Lung microvascular endothelial cell (primary cell): ENCODE measurements at places on chromosomes 4 and X.
A peak's percentile ranks its signal among the peaks of the same experiment; 100 is the strongest.

GRCh38 chr4:86536151-86536550, 58.0 kb upstream of the PTPN13 start:
- no peak for DNase-seq

- DNase-seq = no peak
Observed at GRCh38 chrX:133090236-133090809, 6.6 kb downstream of the USP26 start.

DNA sequence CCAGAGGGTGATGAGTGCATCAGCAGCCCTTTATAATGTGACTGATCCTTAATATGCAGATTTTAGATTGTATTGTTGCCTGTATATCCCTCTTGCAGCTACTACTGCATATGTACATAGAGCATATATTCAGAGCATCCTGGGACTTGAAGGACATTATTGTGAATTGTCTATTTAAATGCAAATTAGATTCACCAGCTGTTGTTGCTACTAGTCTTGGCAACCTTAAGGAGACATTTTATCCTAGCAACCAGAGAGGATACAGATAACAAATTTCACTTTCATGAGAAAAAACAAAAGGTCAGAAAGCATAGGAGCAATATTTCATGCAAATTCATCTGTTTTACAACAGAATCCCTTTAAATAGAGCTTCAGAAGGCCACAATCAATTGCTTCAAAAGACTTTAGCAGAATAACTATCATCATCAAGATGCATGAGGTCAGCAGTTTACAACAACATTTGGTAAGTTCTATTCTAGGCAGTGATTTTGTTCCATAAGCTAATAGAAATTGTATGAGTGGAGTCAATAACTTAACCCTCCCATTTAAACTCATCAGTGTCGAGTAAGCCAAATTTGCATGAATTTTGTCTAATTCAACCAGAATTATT, 148.6 kb downstream of the GC start:
- no peak for DNase-seq

DNA sequence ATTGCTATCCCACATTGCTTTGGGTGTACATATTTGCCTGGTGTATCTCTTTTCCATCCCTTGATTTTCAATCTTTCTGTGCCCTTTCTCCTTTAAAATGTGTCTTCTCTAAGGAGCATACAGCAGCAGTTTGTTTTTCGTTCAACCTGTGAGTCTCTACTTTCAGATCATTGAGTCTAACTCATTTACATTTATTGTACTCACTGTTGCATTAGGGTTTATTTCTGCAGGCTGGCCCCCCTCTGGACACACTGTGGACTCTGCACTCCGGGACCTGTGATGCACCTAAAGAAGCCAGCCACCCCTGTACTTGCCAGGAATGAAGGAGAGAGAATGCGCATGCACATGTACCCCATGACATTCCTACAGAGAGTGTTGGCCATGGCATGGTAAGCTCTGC, 93.0 kb downstream of the FAM53A start:
- no peak for DNase-seq

GRCh38 chr4:55078987-55079386, 46.4 kb downstream of the KDR start:
- no peak for DNase-seq

DNA sequence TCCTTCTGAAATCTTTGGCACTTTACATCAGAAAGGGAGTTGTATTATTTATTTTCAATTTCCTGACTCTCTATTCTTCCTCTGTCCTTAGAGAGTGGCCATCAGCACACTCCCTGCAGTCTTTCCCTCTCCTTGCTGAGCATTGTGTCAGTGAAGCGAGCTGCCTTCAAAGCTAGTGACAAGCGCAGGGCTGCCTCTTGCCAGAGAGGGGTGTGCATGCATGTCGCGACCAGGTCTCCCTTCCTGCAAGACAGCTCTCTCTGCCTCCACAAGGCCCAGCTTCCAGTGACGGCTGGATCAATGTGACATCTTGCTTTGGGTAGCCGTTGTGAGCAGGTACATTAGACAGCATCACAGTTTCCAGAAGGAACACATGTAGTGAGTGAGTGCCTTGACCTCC, 810.9 kb upstream of the TENM3 start:
- no peak for DNase-seq

GRCh38 chrX:44264936-44265335, 78.5 kb downstream of the EFHC2 start:
- DNase-seq = no peak

GRCh38 chr4:150828159-150828558, 186.9 kb downstream of the LRBA start:
- DNase-seq = no peak

GRCh38 chr4:142413485-142413884, 432.6 kb downstream of the INPP4B start:
- DNase-seq = no peak

DNA sequence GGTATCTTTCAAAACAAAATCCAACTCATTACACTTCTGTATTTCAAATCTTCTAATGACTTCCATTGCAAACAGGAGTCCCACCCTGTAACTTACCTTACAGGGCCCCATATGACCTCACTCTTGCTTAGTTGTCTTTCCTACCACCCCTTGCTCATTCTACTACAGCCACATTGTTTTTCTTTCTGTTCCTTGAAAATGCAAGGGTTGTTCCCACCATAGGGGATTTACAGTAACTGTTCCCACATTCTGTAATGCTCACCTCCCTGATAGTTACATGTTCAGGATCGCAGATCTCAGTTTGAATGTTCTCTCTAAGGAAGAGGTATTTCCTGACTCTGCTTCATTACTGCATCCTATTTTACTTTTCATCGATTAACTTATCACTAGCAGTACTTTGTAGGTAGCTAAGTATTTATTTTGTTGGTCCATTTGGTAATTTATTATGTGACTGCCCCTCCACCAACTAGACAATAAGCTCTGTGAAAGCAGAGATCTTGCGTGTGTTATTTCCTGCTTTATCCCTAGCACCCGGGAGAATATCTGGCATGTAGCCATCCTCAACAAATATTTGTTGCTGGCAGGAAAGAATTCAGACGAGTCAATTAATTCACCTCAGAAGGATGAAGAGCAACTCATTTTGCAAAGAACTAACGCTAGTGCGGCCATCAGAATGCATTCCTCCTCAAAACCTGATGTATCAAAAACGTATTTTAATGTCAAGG, 21.4 kb downstream of the MAOB start:
- peak; percentile 92 for DNase-seq

- no peak for DNase-seq
Observed at GRCh38 chr4:91935217-91935616, 368.5 kb upstream of the GRID2 start.

- DNase-seq = no peak
Observed at GRCh38 chrX:136061286-136061685, 76.1 kb downstream of the SLC9A6 start.

DNA sequence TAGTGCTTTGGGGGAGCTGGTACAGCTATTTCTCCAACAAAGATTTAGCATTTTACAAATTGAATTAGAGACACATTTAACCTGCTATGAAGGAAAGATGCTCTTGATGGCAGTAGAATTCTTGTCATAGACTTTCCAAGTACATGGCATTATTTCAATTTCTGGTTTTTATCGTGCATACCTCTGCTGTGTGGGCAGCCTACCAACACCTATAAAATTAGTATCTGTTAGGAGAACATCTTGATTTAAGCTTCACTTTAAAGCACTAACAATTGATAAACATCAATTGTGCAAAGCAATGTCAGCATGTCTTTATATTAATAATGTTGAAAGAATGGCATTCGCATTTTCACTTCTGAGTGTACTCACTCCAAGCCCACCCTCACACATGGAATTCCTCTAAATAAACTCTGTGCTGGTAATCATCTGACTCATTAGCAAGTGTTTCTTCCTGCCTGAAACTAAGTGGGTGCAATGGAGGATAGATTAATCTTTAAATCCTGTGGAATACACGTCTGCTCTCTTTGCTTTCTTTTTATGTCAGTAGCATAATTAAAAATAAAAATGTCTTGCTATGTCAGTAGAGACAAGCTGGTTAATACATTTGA, 279.8 kb upstream of the MAGEB18 start:
- DNase-seq = peak; percentile 41

DNA sequence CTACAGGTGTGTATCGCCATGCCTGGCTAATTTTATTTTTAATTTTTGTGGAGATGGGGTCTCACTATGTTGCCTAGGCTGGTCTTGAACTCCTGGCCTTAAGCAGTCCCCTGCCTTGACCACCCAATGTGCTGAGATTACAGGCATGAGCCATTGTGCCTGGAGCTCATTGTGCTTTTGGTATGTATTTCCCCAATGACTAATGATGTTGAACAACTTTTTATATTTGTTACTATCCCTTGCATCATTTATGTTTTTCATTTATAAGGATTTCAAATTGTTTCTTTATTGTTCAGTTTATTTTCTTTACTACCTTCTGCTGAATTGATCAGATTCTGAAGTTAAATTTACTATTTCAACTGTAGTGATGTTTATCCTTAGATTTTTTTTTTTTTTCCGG, 199.7 kb downstream of the CEP135 start:
- no peak for DNase-seq

GRCh38 chr4:41399231-41399630, 138.7 kb upstream of the LIMCH1 start:
- DNase-seq = no peak

- no peak for DNase-seq
Observed at GRCh38 chr4:107856901-107857300, 32.2 kb downstream of the SGMS2 start.

GRCh38 chrX:123851079-123851478, 8.8 kb upstream of the XIAP start:
- no peak for DNase-seq

- DNase-seq = no peak
Observed at GRCh38 chrX:44899946-44900345, 27.0 kb downstream of the KDM6A start.

- DNase-seq = no peak
Observed at GRCh38 chr4:158003212-158003611, 169.6 kb downstream of the GASK1B start.

DNA sequence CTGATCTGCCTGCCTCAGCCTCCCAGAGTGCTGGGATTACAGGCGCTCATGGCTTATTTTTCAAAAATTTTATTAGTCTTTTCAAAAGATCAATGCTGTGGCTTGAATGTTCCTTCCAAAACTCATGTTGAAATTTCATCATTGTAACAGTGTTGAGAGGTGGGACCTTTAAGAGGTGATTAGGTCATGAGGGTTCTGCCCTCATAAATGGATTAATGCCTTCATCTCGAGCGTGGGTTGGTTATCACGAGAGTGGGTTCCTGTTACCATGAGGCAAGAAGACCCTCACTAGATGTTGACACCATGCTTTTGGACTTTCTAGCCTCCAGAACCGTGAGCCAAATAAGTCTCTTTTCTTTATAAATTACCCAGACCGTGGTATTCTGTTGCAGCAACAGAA, 30.3 kb downstream of the EIF2S3 start:
- no peak for DNase-seq

DNA sequence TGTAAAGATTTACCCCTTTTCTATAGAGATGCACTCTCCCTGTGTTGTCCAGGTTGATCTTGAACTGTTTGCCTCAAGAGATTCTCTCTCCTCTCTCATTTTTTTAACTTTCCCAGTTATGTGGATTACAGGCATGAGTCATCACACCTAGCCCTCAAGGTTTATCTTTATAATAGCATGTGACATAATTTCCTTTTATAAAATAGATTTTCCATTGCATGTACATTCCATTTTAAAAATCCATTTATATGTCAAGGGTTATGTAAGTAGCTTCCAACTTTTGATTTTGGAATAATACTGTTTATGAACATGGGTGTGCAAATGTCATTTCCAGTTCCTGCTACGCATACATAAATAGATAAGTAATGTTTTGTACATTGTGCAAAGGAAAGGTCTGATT, 20.6 kb downstream of the ZNF721 start:
- peak; percentile 89 for DNase-seq

GRCh38 chr4:82623121-82623683, 61.4 kb upstream of the TMEM150C start:
- no peak for DNase-seq

- DNase-seq = no peak
Observed at GRCh38 chrX:46876901-46877300, 35.3 kb upstream of the JADE3 start.

DNA sequence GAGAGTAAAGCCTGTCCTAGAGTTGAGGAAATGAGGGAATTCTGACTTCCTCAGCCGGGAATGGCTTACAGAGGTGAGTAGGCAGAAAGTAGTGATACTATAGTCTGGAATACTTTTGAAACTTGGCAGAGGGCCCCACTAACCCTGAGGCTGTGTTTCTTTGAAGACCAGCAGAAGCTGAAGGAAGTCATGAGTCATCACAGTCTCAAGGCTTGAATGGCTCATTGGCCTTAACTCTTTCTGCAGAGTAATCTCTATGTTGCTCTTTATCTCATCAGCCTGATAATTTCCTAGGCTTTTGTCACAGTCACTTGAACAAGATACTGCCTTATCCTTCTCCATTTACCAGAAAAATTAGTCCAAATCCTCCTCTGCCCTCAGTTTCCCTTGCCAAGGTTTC, 80.8 kb downstream of the ANKRD50 start:
- peak; percentile 99 for DNase-seq

DNA sequence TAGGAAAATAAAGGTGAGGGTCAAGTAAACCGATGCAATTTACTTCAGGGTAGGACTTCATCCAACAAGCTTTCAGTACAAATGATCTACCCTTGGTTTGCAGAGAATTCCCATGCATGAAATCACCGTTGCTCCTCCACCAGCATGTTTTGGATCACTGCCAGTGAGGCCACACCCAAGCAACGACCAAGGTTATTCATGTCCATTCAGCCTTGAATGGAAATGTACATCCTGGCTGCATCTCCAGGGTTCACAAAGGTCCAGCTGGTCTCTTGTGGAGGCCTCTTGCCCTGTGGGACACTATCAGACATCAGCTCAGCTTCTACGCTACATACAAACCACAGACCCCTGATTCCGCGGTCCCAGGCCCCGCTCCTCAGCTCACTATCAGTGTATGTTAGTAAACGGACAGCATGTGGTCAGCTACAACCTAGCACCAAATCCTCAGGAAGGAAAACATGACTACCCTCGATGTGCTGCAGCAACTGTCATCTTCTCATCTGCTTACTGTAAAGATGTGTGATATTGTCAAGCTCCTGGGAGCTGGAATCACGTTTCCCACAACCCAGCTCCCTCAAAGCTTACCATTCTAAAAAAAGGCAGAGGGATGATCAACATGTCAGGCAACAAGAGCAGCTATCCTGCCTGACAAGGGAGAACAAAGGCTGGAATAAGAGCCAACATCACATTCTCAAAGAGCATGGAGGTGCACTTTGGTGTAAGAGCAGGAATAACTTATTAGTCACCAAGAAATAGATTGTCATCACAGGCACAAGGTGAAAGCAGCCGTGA, 4.9 kb downstream of the LYAR start:
- peak; percentile 67 for DNase-seq

DNA sequence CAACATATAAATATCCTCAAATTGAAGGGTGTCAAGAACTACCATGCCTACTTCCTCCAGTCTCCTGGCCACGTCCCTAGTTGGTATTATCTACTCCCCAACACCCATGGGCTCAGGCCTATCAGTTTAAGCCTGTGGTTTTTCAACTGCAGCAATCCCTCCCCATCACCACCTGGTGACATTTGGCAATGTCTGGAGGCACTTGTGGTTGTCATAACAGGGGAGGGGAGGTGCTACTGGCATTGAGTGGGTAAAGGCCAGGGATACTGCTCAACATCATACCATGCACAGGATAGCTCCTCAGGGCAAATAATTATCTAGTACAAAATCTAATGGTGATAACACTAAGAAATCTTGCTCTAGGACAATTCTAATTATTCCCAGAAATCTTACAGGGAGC, 95.3 kb downstream of the COMMD8 start:
- no peak for DNase-seq
